Right atrium auricular region (tissue), 2 donors: ENCODE measurements at places on chromosomes 11 and 22. TPM values are rescaled to one million over a fixed set of nuclear protein-coding genes. Genes with fewer than 3 reads are reported as not detected.

DNA sequence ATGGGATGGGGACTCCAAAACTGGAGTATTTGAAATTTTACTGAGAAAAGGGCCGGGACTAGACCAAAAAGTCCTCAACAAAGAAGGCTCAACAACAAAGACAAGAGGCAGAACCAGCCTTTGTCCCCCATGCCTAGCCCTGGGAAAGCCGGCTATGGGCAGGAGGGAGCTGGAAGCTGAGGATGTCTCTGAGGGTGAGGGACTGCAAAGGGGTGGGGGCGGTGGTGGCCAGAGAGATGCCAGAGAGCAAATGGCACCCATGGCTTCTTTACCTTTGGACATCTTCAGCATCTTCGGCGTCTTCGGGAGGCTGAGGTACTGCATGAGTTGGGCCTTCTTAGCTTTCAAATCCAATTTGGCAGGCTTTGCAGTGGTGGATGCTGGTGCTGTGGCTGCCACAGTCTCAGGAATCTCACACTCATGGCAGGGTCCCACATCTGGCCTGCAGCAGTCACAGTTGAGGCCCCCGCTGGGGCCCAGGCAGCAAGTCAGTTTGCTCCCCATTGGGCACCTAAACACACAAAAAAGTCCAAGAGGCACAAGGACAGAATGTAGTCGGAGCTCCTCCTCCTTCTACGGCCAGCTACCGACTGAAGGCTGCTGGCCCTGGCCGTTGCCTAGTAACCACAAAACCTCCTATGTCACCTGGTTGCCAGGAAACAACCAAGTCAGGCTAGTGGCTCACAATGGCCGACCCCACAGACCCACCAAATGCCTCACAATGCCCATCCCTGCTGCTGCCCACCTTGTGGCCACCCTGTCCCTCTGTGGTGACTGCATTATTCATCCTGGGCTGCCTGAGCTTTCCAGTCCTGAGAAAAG is at the start of gene C22orf42:
C22orf42 (minus strand) TSS at position 592 of the 822 bp plus-strand sequence; CDS start at position 504, 88 bp downstream.
- DNase-seq: no peak

DNA sequence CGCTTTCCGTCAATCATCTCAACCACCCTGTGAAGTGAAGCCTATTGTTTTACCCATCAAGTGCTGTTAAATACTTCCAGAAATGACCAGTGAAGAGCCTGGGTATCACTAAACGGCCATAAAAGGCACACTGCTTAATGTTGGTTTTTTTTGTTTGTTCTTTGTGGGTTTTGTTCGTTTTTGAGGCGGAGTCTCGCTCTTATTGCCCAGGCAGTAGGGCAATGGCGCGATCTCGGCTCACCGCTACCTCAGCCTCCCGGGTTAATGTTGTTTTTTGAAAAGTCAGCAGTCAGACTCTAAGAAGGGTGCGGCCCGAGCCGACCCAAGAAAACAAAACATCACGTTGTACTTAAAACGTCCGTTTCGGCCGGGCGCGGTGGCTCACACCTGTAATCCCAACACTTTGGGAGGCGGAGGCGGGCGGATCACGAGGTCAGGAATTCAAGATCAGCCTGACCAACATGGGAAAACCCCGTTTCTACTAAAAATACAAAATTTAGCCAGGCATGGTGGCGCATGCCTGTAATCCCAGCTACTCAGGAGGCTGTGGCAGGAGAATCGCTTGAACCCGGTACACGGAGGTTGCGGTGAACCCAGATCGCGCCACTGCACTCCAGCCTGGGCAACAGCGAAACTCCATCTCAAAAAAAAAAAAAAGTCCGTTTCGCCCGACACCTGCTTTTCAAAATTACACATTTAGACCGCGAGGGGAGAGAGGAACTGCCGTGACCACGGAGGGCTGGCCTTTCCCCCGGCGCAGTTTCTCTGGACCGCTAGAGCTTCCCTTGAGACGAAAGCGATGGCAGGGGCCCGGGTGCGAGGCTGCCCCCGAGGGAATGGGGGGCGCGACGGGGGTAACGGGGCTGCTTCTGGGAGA is 714 bp downstream of the CD59 start:
- no peak for DNase-seq

TIMM10B gene
- total RNA-seq: 19.8 TPM

SCUBE2 gene
- 0.63 TPM for total RNA-seq

LDLRAD3 gene
- 3.6 TPM for total RNA-seq

BRSK2 gene
- total RNA-seq: 0.51 TPM

TRIM48 gene
- not detected for total RNA-seq

C11orf87 gene
- not detected for total RNA-seq

CACNA1I gene
- 0.08 TPM for total RNA-seq

DNA sequence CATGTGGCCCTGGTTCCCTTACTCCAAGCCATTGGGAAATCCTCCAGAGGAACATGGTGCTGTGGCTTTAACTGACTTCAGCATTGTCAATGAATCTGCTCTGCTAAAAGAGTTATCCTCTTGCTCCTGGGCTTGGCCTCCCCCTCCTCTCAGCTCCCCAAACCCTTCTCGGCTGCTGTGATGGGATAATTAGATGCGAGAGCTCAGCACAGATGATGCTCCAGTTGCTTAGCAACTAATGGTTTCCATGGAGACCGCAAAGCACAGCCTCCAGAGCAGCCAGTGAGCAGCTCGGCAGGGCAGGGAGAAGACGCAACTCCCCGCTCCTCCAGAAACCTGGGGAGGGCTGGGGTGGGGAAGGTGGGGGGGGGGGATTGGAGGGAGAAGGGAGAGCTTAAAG is 2.8 kb upstream of the UPK2 start:
- no peak for DNase-seq

UBQLNL gene
- total RNA-seq: 0.30 TPM

GRCh38 chr11:66272596-66272995 is 4.2 kb downstream of the RAB1B start:
- DNase-seq: no peak

F2 gene
- not detected for total RNA-seq

DNA sequence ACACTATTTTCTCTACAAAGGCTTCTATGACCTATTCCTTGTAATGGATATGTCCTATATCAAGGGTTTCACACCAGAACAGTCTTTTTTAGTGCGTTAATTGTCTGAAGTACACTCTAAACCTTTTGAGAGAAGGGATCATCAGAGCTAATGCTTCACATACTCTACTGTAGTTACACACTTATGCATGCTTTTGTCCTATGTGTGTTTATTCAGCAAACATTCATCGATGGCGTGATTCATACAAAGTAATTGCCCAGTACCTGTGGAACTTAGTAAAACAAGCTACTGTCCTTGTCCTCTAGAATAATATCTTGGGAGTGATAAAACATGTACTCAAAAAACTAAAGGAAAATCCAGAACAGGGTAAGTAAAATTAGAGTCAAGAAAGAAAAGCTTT is 139.2 kb downstream of the GUCY1A2 start:
- DNase-seq: no peak

HBD gene
- 2.4 TPM for total RNA-seq

DNA sequence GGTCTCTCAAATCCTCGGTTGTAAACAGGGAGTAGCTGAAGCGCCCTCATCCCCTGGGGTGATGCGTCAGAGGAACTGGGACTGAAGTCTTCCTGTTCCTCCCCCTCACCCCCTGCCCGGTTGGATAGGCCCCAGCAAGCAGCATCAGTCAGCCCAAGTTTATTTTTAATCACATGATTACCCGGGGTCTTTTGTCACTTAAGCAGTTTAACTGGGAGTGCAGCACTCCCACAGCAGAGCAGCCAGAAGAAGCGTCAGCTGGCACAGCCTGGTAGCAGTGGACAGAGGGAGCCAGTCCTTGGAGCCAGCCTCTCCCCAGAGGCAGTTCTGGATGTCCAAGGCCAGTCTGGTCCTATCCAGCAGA is 342.1 kb downstream of the CTTN start:
- no peak for DNase-seq
